ENCODE measurements at places on chromosomes 7 and 10.

- DNase-seq = no peak
Observed at GRCh38 chr7:75723444-75723843, 15.3 kb downstream of the HIP1 start.

- no peak for DNase-seq
Observed at GRCh38 chr10:53939654-53940053, 861.4 kb downstream of the PCDH15 start.

- no peak for DNase-seq
Observed at GRCh38 chr7:100085515-100085914, 3.3 kb upstream of the COPS6 start.

GRCh38 chr10:119101366-119102098 is 2.4 kb upstream of the DENND10 start:
- no peak for DNase-seq

DNA sequence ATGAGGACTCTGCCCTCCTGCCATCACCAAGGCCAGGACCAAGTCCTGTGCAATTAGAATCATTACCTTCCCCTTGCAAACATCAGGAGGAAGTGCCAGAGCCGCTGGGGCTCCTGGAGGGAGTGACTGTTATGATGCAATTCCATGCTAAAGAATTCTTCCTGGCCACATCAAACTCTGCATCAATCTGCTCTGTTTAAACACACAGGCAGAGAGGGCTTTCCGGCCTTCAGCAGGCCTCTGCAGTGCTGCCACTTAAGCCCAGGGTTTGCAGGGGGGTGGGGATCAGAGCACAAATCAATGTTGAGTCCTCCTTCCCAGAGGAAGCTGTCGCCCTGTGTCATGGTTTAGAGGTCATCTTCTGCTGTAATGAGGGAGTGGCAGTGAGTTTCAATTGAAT is 58.1 kb downstream of the CTBP2 start:
- DNase-seq = no peak

DNA sequence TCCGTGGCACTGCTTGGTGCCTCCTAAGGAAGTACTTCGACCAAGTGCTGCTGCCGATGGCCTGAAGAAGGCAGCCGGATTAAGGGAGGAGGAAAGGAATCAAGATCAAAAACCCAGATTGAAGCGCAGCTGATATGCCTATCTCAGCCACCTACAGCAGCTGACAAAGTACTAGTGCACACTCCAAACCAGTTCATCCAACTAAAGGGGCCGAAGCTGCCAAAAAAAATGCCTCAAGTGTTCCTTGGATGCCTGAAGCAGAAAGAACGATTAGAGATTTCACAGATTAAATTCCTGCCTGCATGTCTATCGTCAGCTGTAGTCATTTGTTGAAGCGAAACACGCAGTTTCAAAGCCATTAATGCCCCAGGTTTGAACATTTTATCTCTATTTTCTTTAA is 65.7 kb downstream of the TNRC18 start:
- no peak for DNase-seq

DNA sequence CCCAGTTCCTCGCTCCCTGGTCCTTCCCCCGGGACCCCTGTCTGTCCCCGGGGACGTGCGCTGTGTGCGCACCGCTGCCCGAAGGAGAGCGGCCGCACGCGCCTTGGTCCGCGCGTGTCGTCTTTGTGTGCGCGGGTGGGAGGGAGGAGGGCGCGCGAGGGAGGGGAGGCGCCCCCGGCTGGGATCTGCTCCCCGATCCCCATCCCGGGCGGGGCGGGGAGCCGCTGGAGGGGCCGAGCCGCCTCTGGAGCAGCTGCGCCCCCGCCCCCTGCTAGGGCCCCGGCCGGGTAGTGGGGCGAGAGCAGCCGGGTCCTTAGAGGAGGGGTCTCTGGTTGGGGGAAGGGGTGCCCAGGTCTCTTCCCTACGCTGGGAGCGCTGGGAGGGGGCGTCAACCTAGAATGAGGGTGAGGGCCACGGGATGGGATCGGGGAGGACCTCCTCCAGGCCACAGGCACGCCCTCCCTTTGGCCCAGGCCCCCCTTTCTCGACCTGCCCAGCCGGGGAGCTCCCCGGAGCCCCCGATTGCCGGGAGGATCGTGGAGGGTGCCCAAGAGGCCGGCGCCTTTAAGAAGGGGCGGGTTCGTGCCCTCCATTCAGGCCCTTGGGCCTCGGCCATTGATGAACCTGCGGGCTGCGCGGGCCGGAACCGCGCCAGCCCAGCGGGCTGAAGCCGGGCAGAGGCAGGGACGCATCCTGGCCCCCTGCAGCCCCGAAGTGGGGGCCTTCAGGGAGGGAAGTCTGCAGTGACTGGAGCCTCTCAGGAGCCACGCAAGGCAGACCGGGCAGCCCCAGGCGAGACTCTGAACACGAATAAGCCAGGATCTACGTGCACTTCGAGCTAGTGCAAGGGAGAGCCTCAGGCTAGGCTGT is 678 bp downstream of the SH2B2 start:
- peak; percentile 13 for DNase-seq

GRCh38 chr10:128579901-128580300 is 453.7 kb upstream of the MKI67 start:
- no peak for DNase-seq

GRCh38 chr10:111323389-111323966 is 246.6 kb downstream of the ADRA2A start:
- no peak for DNase-seq

DNA sequence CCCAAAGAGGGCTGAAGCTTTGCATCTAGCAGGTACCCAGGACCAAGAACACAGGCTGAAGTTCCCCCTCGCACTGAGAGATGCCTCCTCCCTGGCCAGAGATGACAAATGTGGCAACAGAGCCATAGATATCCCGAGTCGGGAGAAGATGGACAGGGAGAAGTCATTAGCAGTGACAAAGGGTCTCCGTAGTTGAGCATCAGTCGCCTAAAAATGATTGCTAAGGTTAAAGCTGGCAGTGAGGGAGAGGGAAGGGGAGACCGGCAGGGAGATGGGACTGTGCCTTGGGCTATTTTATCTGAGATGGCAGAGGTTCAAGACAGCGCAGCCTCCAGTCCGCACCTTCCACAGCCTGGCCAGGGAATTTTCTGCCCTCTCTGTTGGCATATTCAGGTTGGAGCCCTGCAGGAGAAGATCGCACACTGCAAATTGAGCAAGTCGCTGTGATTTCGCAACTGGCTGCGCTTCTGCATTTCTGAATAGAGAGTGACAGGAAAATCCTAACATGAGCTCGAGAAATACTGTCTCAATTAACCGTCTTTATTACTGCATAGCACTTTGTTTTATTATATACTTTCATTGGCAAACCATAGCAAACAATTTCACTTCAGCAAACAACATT is 238.9 kb upstream of the GPR26 start:
- no peak for DNase-seq

DNA sequence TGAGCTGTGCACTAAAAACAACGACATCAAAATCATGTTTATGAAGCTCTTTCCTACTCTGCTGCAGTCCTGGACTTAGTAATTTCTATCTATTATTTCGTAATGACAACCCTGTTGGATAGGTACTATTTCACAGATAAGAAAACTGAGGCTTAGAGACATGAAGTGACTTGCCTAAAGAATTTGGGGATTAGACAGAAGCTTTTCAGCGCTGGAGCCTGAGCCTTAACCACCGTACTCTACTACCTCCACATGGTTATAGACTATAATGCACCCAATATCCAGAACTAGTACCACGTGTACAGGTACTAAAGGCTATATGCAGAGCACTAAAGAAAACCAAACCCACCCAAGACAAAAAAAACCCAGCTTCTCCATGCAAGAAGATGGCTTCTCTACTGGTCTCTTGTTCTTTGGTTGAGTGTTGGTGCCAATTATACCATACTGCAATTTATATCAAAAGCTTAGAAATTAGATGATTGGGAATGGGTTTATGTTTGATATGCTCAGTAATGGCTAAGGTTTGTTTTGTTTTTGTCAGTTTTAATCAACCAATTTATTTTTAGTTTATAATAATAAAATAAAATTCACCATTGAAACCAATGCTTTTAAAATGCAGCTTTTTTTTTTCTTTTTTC is 6.5 kb upstream of the SNX10 start:
- no peak for DNase-seq

DNA sequence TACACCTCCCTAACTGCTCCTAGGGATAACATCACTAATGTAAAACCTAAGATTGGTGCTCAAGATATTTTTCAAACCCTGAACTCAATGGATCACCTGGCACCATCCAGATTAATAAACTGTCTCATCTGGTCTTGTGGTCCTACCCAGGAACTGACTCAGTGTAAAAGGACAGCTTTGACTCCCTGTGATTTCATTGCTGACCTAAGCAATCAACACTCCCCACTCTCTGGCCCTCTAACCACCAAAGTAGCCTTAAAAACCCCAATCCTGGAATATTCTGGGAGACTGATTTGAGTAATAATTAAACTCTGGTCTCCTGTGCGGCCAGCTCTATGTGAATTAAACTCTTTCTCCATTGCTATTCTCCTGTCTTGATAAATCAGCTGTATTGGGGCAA is 6.2 kb upstream of the USP54 start:
- DNase-seq = no peak

- no peak for DNase-seq
Observed at GRCh38 chr7:85474234-85474633, 287.4 kb upstream of the SEMA3D start.

DNA sequence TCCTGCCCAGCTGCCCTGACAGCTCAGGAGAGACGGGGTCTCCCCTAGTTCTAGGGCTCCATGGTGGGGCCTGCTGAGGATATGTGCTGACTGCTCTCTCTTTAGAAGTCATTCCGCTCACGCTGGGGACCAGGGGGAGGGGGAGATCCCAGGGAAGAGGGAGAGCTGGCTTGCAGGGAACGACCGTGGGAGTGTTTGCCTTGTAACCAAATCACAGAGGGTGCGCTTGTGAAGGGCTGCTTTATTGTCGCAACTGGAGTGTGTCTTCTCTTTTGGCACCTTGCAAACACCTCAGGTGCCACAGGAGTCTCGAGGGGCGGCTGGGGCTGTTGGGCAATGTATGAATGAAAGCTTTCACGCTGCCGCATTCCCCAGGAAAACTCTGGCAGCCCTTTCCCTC is 531.3 kb upstream of the MKI67 start:
- DNase-seq = no peak

- DNase-seq = no peak
Observed at GRCh38 chr10:99850021-99850766, 67.8 kb downstream of the ABCC2 start.

DNA sequence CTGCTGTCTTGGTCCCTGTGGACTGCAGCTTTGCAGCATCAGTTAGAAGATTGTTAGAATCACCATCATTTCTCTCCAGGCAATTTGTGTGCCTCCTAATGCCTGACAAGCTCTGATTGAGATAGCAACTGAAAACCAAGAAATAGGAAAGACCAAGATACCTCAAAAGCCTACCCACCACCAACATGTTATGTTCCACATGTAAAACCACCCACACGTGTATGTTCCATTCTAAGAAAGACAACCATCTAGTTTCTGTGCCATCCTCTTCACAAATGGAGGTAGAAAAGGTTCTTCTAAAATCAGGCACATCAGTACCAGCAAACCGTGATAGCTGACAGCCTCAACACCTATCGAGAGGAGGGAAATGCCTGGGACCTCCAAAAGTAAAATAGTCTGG is 46.9 kb downstream of the TASOR2 start:
- no peak for DNase-seq

DNA sequence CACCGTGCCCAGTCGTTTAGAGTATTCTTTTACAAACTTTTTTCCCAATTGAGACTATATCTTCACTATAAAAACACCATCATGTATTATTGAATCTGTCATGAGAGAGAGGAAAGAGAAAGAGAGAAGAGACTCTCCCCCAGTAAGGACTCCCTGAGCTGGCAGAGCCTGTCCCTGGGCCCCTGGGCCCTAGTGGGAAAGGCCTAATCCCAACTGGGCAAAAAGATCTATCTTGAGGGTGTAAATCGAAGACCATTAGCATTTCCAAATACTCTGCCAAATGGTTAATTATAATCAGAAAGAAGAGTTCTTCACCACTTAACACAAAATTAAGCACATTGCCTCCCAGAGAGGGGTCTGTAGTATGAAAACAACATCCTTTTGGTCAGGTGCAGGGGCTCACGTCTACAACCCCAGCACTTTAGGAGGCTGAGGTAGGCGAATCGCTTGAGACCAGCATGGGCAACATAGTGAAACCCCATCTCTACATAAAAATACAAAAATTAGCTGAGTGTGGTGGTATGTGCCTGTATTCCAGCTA is 108.2 kb downstream of the SKIDA1 start:
- no peak for DNase-seq

DNA sequence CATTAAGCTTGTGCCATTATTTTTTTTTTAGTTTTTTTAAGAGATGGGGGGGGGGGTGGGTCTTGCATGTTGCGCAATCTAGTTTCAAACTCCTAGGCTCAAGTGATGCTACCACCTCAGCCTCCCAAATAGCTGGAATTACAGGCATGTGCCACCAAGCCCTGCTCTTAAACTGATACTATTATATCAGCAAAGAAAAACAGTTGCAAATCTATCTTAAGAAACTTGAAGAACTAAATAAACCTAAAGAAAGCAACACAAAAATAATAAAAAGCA is 47.5 kb downstream of the BRAF start:
- no peak for DNase-seq

DNA sequence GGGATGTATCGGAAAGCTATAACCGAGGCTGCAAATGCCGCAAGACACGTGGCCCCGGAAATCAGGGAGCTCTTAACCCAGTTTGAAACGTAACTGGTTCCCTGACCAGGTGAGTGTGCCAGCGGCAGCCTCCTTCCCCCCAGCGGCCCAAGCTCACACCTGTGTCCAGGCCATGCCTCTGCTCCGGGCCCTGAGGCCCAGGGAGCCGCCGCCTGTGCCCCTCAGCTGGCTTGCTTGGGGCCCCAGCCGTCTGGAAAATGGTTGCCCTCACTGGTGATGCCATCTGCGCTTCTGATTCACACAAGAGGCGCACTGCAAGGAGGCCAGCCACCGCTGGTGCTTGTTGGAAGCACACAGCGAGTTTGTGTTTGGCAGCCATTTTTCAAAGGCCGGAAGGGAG is 9.2 kb downstream of the PWWP2B start:
- DNase-seq = no peak

GRCh38 chr10:100723180-100723579 is 22.2 kb upstream of the PAX2 start:
- no peak for DNase-seq

GRCh38 chr10:12193193-12193592 is 2.5 kb downstream of the NUDT5 start:
- DNase-seq = no peak

GRCh38 chr7:142961973-142962926 is at the start of gene KEL:
TSS of gene KEL (minus strand) at chr7:142962363. CDS start at chr7:142962206, 157 bp downstream.
- no peak for DNase-seq

- DNase-seq = no peak
Observed at GRCh38 chr7:37943905-37944736, 23.7 kb downstream of the EPDR1 start.

GRCh38 chr10:24214762-24215161 is 5.8 kb downstream of the KIAA1217 start:
- DNase-seq = no peak

DNA sequence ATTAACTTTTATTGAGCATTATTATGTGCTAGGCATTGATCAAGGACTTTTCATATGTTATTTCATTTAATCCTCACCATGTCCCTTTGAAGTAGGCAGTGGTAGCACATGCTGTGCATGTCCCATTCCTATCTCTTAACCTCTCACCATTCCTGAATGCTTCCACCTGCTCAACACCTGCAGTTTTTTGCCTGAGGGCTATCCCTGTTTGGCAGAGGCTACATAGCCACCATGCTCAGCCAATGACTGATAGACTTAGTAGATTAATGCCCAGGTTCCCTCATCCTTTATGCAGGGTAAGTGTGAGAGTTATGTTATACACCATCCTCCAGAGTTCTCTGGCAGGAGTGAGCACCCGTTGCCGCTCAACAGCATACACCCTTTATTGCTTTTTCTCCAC is 387.8 kb downstream of the BBS9 start:
- DNase-seq = no peak

Measured in stimulated activated naive CD4-positive, alpha-beta T cell treated with Interleukin-2 at 50 U/mL for 16 hours (primary cell).